ENCODE measurements at places on chromosomes 12 and 14.
A peak's percentile ranks its signal among the peaks of the same experiment; 100 is the strongest.

GRCh38 chr12:62163368-62163767 is 96.8 kb upstream of the USP15 start:
- DNase-seq, result no peak

- DNase-seq, result no peak
Observed at GRCh38 chr12:123019841-123020138, 39.3 kb downstream of the ARL6IP4 start.

- DNase-seq, result peak; percentile 54
Observed at GRCh38 chr12:15049461-15050153, 76.8 kb downstream of the PDE6H start.

DNA sequence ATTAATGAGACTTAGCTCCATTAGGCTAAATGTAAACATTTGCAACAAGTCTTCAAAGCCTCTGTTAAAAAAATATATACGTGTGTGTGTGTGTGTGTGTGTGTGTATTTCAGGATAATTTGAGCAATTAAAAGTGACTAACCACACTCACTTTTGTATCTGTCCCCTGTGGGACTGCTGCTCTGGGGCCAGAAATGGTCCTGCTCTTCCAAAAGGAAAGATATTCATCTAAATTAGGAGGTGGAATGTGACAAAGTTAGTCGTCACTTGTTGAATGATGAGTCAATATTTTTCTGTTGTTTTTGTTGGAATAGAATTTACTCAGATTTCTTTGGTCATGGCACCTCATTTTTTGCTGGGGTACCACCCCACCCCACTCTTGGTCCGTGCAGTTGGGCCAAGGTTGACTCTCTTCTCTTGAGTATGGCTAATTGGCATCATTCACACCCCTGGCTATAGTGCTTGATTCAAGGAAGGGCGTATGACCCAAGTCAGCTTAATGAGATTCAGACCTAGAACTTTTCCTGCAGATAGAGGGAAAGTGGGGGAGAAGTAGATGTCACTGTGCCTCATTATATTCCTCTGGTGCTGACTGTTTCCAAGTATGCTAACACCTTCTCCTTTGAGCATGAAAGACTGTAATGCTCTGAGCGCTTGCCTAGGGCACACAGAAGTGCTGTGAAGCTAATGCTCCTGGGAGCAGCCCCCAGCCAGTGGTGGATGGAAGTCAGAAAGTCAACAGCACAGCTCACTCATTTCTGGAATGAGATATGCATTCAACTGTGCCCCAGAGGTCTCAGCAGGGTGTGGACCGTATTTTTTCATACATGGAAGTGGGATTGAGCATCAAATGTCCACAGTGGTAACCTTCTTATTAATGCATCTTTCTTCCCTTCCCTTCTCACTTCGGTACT is 577.0 kb upstream of the TBX3 start:
- no peak for DNase-seq

DNA sequence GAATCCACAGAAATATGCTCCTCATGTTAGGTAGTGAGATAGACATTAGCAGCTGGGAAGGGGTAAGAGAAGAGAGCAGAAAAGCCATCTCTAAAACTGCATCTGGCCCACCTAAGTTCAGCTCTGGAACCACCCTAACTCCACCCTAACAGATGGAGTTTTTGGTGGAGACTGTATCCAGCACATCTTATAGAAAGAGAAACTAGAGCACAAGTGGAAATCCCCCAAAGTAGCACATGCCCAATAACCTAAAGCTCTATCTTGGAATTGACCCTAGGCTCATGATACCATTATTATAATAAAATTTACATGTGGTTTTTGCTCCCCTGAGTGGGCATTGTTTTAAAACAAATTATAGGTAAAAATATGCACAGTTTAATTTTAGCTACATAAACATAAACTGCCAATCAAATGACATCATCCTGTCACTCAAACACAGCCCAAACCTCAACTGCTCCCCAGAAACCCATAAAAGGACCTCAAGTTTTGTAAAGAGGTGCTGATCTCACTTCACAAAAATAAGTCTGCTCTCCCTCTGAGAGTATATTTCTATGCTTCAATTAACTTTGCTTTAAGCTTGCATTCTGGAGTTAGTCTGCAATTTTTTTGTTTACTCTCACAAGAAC is 206.4 kb downstream of the PIK3C2G start:
- DNase-seq, result no peak

GRCh38 chr12:4275870-4276301 is 2.3 kb downstream of the CCND2 start:
- peak; percentile 65 for DNase-seq

- DNase-seq, result no peak
Observed at GRCh38 chr12:26872625-26873024, 39.6 kb upstream of the ITPR2 start.

DNA sequence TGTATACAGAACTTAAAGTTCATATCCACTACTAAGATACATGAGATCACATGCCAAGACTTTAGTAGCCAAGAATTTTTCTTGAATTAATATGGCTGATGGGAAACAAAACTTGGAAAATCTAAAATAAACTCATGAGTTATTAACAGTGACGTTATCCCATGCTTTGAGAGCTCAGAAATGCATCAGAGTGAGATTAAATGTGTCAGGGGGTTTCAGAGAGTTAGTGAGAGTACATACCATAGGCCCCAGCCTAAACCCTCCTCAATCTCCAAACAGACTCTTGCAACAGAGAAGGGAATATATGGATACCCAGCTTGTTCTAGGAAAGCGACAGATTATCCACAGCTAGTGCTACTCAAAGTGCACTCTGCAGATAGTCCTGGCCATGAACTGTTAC is 19.3 kb downstream of the SLC35F4 start:
- no peak for DNase-seq

DNA sequence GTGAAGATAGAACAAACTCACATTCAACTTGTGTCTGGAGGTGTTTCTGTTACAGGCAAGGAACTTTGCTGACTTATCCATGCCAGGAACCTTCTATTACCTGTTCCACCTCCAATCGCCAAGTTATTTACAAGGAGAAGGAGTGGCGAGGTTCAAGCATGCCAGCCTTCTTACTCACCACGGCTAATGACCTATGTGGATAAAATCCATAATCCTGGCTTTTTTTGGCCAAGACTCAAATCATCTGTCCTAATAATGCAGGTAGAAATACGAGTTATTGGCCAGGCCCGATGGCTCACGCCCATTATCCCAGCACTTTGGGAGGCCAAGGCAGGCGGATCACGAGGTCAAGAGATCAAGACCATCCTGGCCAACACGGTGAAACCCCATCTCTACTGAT is 241.6 kb downstream of the TMEM132D start:
- no peak for DNase-seq

DNA sequence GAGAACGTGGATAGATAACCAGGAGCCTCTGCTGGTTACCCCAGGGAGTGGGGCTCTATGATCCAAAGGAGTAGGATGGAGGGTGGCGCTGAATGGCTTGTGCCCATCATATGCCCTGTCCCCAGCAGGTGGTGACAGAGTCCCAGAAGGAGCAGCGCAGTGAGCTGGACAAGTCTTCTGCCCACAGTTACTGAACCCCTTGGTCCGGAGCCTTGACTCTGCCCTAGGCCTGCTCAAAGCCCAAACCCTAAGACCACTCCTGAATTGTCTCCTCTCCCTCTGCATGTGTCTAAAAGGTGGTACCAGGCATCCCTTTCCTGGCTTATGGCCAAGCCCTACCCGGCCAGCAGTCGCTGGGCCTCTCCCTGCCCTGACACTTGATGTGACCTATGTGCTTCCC is 3.2 kb downstream of the PRPH start:
- DNase-seq, result no peak

- DNase-seq, result peak; percentile 72
Observed at GRCh38 chr12:43550831-43551271, 1.2 kb downstream of the ADAMTS20 start.

- DNase-seq, result no peak
Observed at GRCh38 chr12:31618228-31619025, 27.5 kb upstream of the DENND5B start.
